Activated CD4-positive, alpha-beta T cell treated with anti-CD3 and anti-CD28 coated beads, Interleukin-2, amount 10 ng/mL, durations not matched to agents 7 days and 5 days (primary cell): ENCODE measurements at places on chromosomes 1 and 21. TPM values are rescaled to one million over a fixed set of nuclear protein-coding genes. Genes with fewer than 3 reads are reported as not detected.

- no peaks in the 10 kb centered on the region for H3K36me3 ChIP-seq
- DNase-seq: no peak
- H3K27ac ChIP-seq: no peak overlapping the region
- H3K4me3 ChIP-seq: no peak overlapping the region
Observed at GRCh38 chr1:33828654-33829053, 35.2 kb upstream of the HMGB4 start.

DNA sequence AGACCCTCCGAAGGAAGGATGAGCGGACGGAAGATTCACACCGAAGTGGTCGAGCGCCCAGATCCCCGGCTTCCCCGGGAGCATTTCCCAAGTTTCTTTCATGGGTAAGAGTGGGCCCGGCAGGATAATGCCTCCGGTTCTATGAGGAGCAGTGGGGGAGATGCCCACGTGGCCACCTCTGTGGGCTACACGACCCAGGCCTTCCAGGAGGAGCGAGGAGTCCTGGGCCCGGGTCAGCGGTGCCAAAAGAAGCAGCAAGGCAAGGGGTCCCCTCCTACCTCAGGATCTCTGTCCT lies 7.9 kb upstream of the NBPF11 start:
- H3K27me3 ChIP-seq: peaks cover 24% of the 10 kb centered on the region
- no peaks in the 10 kb centered on the region for H3K36me3 ChIP-seq
- H3K4me3 ChIP-seq: no peak overlapping the region

GRCh38 chr1:84370831-84371394 lies 27.4 kb upstream of the DNASE2B start:
- no peak for DNase-seq
- H3K36me3 ChIP-seq: no peaks in the 10 kb centered on the region
- no peaks in the 10 kb centered on the region for H3K27me3 ChIP-seq
- no peak overlapping the region for H3K4me3 ChIP-seq
- H3K4me1 ChIP-seq: no peaks in the 10 kb centered on the region

- no peak overlapping the region for H3K27ac ChIP-seq
- peaks cover 2% of the 10 kb centered on the region for H3K36me3 ChIP-seq
- peaks cover 17% of the 10 kb centered on the region for H3K4me1 ChIP-seq
- peaks cover 35% of the 10 kb centered on the region for H3K27me3 ChIP-seq
- DNase-seq: peak; percentile 53
Observed at GRCh38 chr1:232335261-232335660, 294.7 kb downstream of the SIPA1L2 start.

The RHOU gene
- 8.4 TPM for total RNA-seq
